ENCODE measurements at places on chromosomes 1 and 21.

- DNase-seq, result no peak
Observed at GRCh38 chr1:38917337-38917736, 24.3 kb downstream of the RHBDL2 start.

DNA sequence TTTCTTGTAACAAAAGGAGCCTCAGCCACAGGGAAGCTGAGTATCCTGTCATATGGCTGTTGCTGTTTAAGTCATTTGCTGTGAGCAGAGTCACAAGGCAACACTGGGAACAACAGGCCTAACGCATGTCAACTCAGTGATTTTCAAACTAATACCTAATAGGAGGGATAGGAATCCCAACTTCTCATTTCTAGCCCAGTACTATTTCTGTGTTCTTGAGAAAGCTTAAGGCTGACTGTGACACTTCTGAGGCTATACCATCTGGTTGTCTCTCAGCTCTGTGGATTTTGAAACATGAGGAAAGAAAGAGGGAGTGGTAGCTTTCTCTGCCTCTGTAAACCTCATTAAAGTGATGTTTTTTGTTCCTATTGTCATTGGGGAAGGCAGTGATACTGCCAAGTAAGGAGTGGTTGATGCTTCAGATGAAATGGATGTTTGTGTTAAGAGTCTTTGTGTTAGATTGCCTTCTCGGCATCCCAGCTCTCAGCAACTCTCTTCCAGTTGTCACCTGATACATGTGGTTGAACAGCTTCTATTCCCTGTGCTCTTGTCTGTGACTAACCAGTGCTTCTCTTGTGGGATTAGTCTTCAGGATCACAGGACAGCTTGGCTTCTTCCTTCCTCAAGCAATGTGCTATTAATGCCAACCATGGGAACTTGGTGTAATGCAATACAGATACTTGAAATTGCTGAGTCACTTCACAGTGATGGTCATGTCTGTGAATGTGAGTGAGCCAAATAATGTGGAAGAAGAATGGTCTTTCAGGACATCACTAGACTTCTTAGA, 166.8 kb upstream of the IVNS1ABP start:
- no peak for DNase-seq

- DNase-seq, result no peak
Observed at GRCh38 chr1:160397651-160398050, 2.7 kb upstream of the VANGL2 start.

DNA sequence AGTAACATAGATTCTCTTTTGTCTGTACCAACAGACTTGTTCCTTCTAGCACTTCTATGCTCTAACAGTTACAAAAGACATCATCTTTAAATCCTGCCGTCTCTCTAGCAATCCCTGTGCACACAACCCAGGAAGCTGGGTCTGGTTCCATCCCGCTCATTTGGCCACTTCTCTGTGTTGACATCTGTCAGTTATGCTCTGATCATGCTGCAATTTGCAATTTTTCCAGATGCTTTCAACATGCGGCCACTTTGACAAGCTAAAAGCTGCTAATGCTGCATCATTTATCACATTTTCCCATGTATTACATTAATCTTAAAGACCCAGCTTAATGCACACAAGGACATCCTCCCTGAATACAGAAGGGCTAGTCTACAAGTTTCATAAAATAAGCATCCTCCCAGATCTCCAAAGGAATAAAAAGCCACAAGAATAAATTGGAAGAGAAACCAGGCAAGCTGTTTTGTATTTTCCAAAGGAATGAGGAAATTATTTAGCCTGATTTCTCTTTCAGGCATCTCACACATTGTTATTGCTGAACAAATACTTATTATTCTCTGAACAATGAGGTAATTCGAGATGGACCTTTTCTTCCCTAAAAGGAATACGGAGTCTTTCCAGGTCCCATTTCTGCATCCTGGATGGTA, 19.0 kb upstream of the LRRC52 start:
- no peak for DNase-seq

- DNase-seq, result no peak
Observed at GRCh38 chr21:33824156-33824941, 91.3 kb downstream of the ATP5PO start.

DNA sequence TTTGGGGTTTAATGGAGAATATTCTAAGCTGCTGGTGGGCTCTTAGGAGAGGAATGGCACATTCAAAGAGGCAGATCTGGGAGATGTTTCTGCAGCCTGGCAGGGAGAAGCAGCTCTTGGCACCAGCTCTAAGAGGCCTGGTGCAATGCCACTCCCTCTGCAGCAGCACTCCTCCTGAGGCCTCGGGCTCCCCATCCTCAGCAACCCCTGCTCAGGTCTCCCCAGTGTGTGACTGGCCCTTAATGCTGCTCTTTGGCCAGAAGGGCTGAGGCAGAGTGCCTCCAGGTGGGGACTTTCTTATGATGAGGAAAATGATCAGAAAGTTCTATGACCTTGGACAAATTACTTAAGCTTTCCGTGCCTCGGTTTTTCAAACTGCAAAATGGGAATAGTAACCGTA, 55.5 kb downstream of the MAB21L3 start:
- no peak for DNase-seq

DNA sequence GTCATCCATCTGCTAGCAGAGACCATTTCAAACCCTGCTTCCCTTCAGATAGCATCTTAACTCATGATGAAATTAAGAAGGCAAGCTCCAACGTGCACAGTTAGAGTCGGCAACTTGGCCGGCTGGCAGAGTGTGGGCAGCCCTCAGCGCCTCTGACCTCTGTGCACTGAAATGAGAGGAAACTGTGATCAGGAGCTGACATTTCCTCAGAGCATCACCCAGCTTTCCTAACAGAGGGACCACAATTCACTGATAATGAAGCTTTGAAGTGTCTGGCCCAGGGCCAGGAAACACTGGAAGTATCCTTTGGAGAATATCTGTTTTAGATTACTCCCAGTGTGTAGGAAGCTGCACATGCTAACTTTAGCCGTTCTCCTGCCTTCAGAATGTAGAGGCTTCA, 145.0 kb upstream of the ZC3H11B start:
- no peak for DNase-seq

GRCh38 chr1:231591466-231591865, 35.1 kb upstream of the DISC1 start:
- DNase-seq, result no peak

DNA sequence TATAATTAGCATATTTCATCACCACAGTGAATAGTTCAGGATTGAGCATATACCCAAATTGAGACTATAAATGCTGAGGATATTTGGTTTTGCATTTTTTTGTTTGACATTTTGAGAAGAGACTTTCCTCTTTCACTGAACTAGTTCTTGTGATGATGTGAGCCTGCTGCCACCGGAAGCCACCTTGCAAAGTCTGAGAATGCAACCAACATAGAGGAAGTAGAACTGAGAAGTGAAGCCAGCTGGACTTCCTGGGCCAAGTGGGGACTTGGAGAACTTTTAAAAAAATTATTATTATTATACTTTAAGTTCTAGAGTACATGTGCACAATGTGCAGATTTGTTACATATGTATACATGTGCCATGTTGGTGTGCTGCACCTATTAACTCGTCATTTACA, 102.3 kb downstream of the RPE65 start:
- no peak for DNase-seq

GRCh38 chr21:45615145-45615711, 28.3 kb upstream of the PCBP3 start:
- DNase-seq, result peak; percentile 95

DNA sequence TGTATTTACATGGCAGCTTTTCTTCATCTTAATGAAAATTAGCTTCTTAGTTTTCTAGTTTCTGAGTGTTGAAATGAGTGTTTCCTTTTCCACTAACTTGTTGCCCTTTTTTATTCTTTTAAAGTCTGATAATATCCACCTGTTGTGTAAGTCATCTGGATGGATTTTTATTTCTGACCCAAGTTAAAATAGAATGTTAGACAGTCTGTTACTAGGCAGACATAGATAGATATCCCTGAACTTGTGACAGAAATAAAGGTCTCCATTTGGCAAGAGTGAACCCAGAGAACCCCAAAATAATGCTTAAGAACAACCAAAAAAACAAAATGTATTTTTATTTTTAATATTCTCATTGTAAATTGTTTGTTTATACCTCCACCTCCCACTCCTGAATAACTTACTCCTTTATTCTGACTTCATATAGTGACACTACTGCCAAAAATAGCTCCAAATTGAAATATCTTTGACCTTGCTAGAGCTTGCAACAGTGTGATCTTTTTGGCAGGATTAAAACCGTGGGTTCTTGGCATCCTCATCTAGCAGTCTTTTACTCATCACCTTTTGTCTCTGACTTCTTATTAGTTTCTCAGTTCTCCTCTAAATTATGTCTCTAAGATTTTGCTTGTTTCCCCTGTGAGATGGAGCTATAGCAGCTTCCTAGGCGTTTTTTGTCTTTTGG, 26.9 kb upstream of the SH3D21 start:
- DNase-seq, result no peak

GRCh38 chr1:12383001-12383400, 153.2 kb downstream of the VPS13D start:
- no peak for DNase-seq

DNA sequence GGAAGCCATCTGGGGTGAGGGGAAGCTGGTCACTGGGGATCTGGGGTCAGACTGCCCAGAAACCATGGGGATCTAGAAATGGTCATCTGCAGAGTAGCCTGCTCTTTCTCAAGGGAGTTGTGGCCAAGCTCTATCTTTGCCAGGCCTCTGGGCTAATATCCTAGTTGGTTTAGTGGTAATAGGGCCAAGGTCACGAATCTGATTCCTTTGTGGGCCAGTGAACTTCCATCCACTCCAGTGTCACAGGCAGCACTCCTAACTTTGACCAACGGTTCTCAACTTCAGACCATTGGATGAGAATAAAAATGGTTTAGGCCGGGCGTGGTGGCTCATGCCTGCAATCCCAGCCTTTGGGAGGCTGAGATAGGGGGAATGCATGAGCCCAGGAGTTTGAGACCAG, 28.1 kb upstream of the PPP2R5A start:
- no peak for DNase-seq

DNA sequence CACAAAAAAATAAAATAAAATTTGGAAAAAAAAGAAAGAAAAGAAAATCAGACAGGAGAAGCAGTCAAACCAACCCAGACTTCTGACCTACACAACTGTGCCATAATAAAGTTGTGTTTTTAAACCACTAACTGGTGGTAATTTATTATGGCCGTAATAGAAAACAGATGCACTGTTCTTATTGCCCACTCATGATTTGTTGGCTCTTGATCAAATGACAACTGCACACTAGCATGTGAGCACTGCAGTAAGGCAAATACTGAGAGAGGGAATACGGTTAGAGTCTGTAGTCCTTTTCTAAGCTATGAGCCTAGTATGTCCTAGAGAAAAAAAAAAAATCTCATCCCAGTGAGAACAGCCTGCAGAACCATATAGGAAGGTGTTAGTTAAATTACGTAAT, 61.2 kb upstream of the TNR start:
- no peak for DNase-seq

GRCh38 chr1:22611530-22611947, 24.9 kb upstream of the C1QA start:
- DNase-seq, result no peak

DNA sequence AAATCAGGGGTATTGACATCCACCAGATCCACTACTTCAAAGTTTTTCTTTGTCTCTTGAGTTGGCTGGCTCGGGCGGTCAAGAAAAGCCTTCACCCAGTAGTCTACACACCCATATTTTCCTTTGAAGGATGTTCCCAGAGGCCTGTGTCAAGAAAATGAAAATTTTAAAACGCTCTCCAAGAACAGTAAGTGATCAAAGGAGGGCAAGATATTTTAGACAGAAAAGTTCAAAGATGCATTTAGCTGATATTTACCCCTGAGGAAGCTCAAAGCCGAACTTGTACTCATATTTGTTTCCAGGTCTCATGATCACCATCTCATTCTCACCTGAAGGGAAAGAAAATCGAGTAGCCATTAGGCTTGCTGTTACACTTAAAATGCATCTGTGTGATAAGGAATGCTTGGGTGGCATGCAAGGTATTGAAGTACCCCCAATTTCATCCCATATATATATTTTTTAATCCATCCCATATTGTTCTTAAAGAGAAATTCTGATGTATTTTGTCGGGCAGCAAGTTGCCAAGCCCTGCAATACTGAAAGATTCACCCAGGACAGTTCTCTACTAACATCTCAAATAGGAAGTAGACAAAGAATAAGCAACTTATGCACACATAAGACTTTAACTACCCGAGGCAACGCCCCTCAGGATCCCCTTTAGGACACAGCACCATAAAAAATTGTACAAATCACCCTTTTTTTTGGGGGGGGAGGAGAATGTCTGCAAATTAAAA, 1.1 kb downstream of the TXNIP start:
- DNase-seq, result no peak

DNA sequence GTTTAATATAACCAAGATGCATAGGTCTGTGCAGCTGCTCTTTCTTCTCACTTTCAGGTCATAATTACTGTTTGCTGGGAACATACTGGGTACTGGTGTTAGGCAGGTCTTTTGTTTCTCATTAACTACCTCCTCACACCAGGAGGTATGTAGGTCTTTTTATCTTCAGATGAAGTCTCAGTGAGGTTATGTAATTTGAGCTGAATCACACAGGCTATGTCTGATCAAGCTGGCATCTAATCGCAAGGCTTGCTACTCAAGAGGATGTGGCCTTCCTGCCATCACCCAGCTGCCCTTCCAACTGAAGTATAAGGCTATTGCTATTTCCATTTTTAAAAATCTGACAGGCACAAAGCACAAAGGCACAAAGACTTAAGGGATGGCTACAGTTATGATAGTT, 96.4 kb downstream of the RUNX1 start:
- DNase-seq, result no peak

- DNase-seq, result no peak
Observed at GRCh38 chr1:64245495-64245894, 42.1 kb downstream of the UBE2U start.

- DNase-seq, result no peak
Observed at GRCh38 chr1:175343945-175344344, 151.4 kb upstream of the KIAA0040 start.

- no peak for DNase-seq
Observed at GRCh38 chr1:163231385-163231784, 28.7 kb upstream of the RGS5 start.

DNA sequence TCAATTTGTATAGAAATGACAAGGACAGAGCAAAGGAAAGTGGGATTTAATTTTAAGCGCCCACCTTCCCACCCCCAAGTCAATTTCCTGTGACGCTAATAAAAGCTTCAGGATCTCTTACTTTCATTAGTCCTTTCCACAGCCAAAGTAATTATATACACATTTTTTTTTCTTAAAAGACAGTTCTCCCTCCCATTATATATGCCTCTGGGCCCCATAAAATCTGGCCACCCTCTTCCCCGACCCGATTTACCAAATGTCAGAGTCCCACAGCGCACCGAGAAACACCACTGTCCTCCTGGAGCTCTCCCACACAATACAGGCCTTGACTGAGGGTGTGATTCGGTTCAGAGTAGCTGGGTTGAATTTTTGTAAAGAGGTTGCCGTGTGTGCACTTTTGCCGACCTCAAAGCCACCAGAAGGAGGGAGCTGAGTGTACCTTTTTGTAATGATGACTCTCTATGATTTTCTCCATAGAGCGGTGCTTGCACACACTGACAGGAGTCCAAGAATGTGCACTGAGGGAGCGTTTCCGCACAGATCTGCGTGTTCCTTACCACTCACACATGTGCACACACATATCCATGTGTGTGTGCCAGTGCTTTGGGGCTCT, 26.2 kb upstream of the IL10 start:
- no peak for DNase-seq

GRCh38 chr1:154533952-154534844, 24.3 kb downstream of the UBE2Q1 start:
- no peak for DNase-seq

- DNase-seq, result no peak
Observed at GRCh38 chr1:49364676-49365075, 588.0 kb upstream of the BEND5 start.

GRCh38 chr21:42807938-42808613, 71.3 kb downstream of the WDR4 start:
- DNase-seq, result no peak

GRCh38 chr1:151801310-151801820, 3.9 kb downstream of the LINGO4 start:
- no peak for DNase-seq

All from CD8-positive, alpha-beta T cell (primary cell).